Activated CD8-positive, alpha-beta T cell treated with anti-CD3 and anti-CD28 coated beads, Interleukin-2, amount 10 ng/mL, durations not matched to agents 7 days and 5 days (primary cell): ENCODE measurements at places on chromosomes 5 and 9.
A peak's percentile ranks its signal among the peaks of the same experiment; 100 is the strongest.

- DNase-seq = no peak
- no peak overlapping the region for H3K27ac ChIP-seq
- H3K36me3 ChIP-seq = no peaks in the 10 kb centered on the region
- H3K4me3 ChIP-seq = no peak overlapping the region
- H3K4me1 ChIP-seq = no peaks in the 10 kb centered on the region
Observed at GRCh38 chr9:119768266-119768665, 399.0 kb upstream of the BRINP1 start.

- no peaks in the 10 kb centered on the region for H3K27me3 ChIP-seq
- DNase-seq = no peak
- H3K27ac ChIP-seq = no peak overlapping the region
- no peaks in the 10 kb centered on the region for H3K36me3 ChIP-seq
- no peak overlapping the region for H3K4me3 ChIP-seq
Observed at GRCh38 chr9:108033976-108034964, 544.7 kb upstream of the KLF4 start.

DNA sequence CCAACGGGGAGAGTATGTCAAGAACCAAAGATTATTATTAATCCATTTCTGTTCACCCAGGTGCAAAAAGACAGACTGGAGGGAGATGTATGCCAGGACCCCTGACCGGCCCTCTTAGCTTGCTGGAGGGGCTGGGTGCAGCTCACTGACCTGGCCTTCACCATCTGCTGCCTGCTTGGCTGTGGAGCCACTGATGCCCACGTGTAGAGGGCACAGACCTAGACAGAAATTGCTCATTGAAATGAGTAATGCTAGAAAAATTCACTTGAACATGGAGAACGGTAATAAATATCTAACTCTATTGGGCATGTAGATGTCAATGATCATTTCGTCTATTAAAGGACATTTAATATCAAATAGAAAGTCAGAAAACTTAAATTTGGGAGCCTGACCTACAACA is 58.8 kb upstream of the ERCC6L2 start:
- peaks cover 6% of the 10 kb centered on the region for H3K4me1 ChIP-seq
- DNase-seq = no peak
- no peak overlapping the region for H3K4me3 ChIP-seq
- H3K27ac ChIP-seq = no peak overlapping the region
- peaks cover 43% of the 10 kb centered on the region for H3K27me3 ChIP-seq

GRCh38 chr5:145825751-145826180 is 9.4 kb downstream of the PRELID2 start:
- H3K36me3 ChIP-seq = no peaks in the 10 kb centered on the region
- no peak overlapping the region for H3K4me3 ChIP-seq
- no peak for DNase-seq
- H3K27me3 ChIP-seq = peaks cover 4% of the 10 kb centered on the region
- H3K4me1 ChIP-seq = peaks cover 9% of the 10 kb centered on the region

GRCh38 chr9:85262333-85262732 is 479.4 kb downstream of the AGTPBP1 start:
- peaks cover 3% of the 10 kb centered on the region for H3K27me3 ChIP-seq
- no peaks in the 10 kb centered on the region for H3K36me3 ChIP-seq
- no peak overlapping the region for H3K4me3 ChIP-seq
- H3K27ac ChIP-seq = no peak overlapping the region
- DNase-seq = no peak
- no peaks in the 10 kb centered on the region for H3K4me1 ChIP-seq

DNA sequence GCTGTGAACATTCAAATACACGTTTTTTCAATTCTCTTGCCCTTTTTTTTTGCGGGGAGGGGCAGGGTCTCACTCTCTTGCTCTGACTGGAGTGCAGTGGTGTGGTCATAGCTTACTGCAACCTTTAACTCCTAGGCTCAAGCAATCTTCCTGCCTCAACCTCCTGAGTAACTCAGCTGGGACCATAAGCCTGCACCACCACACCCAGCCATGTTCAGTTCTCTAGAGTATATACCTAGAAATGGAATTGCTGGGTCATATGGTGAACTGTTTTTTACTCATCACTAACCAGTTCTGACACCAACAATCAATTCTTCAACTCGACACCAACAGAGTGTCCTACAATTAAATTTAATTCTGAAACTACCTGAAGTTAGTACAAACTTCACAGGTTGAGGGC is 85.5 kb upstream of the ZNF169 start:
- no peak for DNase-seq
- no peak overlapping the region for H3K4me3 ChIP-seq
- H3K27me3 ChIP-seq = no peaks in the 10 kb centered on the region
- H3K36me3 ChIP-seq = peaks cover 69% of the 10 kb centered on the region

- peaks cover 8% of the 10 kb centered on the region for H3K27me3 ChIP-seq
- peak overlapping the region; percentile 31 for H3K27ac ChIP-seq
- peaks cover 18% of the 10 kb centered on the region for H3K4me1 ChIP-seq
- no peaks in the 10 kb centered on the region for H3K36me3 ChIP-seq
- no peak overlapping the region for H3K4me3 ChIP-seq
Observed at GRCh38 chr9:107213561-107214028, 69.5 kb upstream of the RAD23B start.
